ENCODE measurements at places on chromosomes 11 and 22. TPM values are rescaled to one million over a fixed set of nuclear protein-coding genes. Genes with fewer than 3 reads are reported as not detected.
A peak's percentile ranks its signal among the peaks of the same experiment; 100 is the strongest.

- peak; percentile 95 for DNase-seq
Measured at GRCh38 chr22:46758867-46759290, 3.6 kb upstream of the TBC1D22A start.

- no peak for DNase-seq
Measured at GRCh38 chr11:15095736-15096228, 18.9 kb upstream of the INSC start.

- DNase-seq = no peak
Measured at GRCh38 chr11:73872749-73873357, 3.8 kb downstream of the COA4 start.

GRCh38 chr22:20248461-20248978 lies 19.6 kb downstream of the RTN4R start:
- DNase-seq = no peak

NUP160 gene
- polyA plus RNA-seq = 42.6 TPM

Data from large intestine (tissue), 12 donors.